A549 treated with GW870086 at 1 μM for 4 hours (cell line): ENCODE measurements at places on chromosomes 2 and 18. TPM values are rescaled to one million over a fixed set of nuclear protein-coding genes. Genes with fewer than 3 reads are reported as not detected.

Gene RAX
- not detected in 5 replicates for total RNA-seq

Gene COBLL1
- 3.9 to 5.8 TPM (median 4.6 TPM) in 5 replicates for total RNA-seq

Gene INHA
- 0.18 to 0.47 TPM (median 0.36 TPM) in 5 replicates for total RNA-seq

Gene KYNU
- 256 to 305 TPM (median 269 TPM) in 5 replicates for total RNA-seq

Gene FAM117B
- 1.8 to 2.4 TPM (median 2.3 TPM) in 5 replicates for total RNA-seq

Gene FAM168B
- total RNA-seq = 70.0 to 94.3 TPM (median 87.6 TPM) in 5 replicates

Gene IL36B
- 0.13 TPM in 1 of 5 replicates, not detected in the others for total RNA-seq

Gene ACKR3
- total RNA-seq = 9.3 to 12.3 TPM (median 11.3 TPM) in 5 replicates

Gene RTP5
- total RNA-seq = not detected in 5 replicates

Gene GALR1
- not detected in 5 replicates for total RNA-seq
